ENCODE measurements at places on chromosomes 6 and 20. TPM values are rescaled to one million over a fixed set of nuclear protein-coding genes. Genes with fewer than 3 reads are reported as not detected.

CYP39A1 gene
- total RNA-seq: 5.4 TPM

EPB41L2 gene
- total RNA-seq: 96.7 TPM

GRCh38 chr20:62200491-62201172, 17.8 kb downstream of the MTG2 start:
- DNase-seq: no peak

- DNase-seq: no peak
Measured at GRCh38 chr6:26543953-26544352, 5.8 kb downstream of the HMGN4 start.

Data from vagina (tissue), 2 donors.